EH (cell line): ENCODE measurements at places on chromosomes 3 and 15.

GRCh38 chr15:48924528-48925393, 39.0 kb downstream of the SHC4 start:
- peak; percentile 12 for DNase-seq

DNA sequence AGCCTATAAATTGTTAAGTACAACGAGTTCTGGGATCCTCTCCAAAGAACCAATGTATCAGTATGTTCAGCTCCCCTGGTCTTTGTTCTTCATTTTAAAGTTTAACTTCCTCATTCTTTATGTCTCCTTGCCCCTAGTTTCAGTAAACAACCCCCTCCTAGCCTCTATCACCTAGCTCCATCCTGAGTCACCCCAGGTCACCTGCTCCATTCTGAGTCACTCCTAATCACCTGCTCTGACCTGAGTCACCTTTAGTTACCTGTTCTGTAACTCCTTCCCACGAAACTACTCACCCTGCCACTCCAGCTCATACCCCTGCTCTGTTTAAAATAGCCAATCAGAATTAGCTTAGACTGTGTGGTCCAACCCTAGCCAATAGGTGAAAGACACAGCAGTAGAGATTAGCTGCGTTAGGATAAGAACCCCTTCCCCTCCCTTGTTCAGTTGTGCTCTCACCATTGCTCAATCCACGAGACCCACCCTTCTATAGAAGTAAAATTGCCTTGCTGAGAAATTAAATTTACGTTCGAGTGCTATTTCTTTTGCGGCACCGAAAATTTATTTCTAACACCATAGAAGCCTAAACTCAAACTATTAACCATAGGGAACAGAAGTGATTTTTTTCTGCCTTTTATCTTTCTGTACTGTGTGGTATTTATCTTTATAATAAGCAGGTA, 245.0 kb upstream of the ADAMTS9 start:
- DNase-seq: no peak

GRCh38 chr3:169781209-169781855, 8.1 kb downstream of the MYNN start:
- DNase-seq: no peak

DNA sequence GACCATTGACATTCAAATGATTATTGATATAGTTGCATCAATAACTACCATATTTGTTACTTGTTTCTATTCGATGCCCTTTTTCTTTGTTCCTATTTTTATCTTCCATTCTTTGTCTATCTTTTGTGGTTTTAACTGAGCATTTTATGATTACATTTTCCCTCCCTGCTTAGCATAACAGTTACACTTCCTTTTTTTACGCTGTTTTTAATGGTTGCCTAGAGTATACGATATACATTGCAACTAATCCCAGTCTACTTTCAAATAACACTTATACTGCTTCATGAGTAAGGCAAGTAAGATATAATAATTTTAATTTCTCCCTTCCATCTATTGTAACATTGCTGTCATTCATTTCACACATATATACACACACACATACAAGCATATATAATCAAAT, 26.3 kb downstream of the COL6A6 start:
- DNase-seq: no peak

DNA sequence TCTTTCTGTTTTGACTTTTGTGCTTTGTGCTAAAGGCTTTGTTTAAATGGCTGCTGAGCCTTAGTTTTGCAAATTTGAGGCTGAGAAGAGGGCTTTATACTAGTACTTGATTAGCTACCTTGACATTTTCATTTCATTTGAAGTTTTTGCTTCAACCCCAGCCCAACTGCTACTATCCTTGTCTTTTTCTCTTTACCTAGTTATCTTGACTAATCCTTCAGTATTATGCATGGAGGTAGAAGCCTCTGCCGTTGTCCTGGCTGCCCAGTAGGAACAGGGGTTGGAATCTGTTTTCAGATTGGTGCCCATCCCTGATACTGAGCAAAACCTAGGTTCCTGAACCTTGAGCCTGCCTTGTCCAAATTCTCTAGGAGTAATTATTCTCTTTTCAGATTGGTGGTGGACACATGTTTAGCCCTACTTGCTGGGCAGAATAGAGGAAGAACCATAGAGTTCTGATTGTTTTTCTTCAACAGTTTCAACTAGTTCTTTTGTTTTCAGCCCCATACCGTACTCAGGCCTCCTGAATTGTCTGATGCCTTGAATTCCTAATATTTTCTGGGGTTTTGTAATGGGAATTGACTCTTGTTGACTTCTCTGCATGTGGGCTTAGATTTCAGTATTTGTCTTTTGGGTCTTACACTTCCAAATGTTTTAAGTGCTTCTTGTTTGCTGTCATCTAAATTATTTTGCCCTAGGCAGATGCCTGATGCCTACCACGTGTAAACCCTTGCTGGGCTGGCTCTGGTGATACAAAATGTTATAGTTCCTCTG, 143.2 kb downstream of the DOCK3 start:
- no peak for DNase-seq

DNA sequence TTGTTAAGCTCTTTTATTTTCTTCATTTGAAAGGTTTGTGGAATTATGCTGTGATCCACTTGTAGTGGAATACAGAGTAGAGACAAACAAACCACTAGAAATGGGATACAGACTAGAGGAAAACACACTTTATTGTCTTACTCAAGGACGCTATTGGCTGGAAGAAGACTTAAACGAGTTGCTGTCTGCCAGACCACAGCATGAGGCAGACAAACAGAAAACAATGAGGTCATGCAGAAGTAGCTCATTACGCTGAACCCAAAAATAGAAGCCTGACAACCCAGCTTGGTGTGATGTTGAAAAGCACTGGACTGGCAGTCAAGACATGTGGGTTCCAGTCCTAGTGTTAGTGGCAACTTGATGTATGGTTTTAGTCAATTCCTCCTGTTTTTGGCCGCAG, 62.4 kb upstream of the P3H2 start:
- peak; percentile 97 for DNase-seq

DNA sequence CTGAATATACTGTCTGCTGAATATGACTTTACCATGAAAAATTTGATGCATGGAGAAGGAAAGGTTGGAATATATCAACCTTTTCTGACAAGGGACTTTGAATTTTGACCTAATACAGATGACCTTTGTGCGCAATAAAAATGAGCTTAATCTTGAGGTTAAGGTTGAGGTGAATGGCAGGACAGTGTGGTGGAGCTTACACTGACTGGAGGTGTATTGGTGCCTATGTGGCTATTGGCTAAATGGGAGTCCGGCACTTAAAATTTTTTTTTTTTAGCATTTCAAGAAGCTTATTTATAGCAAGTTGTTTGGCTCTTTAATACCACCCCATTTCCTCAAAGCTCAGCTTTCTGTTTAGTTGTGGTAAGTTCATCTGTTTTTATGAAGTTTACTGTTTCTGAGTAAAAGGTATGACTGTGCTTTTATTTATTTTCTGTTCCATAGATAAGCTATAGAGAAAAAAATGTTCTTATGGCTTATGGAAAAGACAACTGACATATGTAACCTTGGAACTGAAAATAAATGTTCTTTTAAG, 15.2 kb downstream of the CDIN1 start:
- no peak for DNase-seq

- DNase-seq: no peak
These were observed 35.5 kb downstream of the USF3 start for GRCh38 chr3:113660896-113661295.

DNA sequence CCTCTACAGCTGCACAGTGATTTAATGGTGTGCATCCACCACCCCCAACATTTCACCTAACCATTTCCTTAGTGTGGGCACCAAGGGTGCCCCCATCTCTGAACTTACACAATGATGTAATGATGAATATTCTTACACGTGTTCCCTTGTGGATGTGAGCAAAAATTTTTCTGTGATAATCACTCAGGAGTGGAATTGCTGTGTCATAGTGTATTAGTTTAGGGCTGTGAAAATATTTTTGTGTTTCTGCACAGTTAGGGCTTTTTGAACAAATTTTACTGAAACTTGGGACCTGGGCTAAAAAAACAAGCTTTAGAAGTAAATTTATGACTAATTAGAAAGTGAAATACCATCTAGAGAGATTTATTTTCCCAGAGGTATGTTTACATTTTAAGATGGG, 134.5 kb upstream of the CCNL1 start:
- peak; percentile 37 for DNase-seq

- no peak for DNase-seq
These were observed 438 bp downstream of the THBS1 start for GRCh38 chr15:39581242-39581792.

- no peak for DNase-seq
These were observed 32.6 kb downstream of the COL6A5 start for GRCh38 chr3:130377960-130378676.

GRCh38 chr3:136343873-136344555, 93.9 kb downstream of the PCCB start:
- DNase-seq: peak; percentile 99

GRCh38 chr3:61371123-61371522, 119.9 kb upstream of the FHIT start:
- no peak for DNase-seq

- no peak for DNase-seq
These were observed 9.1 kb downstream of the PLA2G4D start for GRCh38 chr15:42085236-42085605.

GRCh38 chr3:177802151-177802900, 605.0 kb upstream of the TBL1XR1 start:
- DNase-seq: peak; percentile 72

DNA sequence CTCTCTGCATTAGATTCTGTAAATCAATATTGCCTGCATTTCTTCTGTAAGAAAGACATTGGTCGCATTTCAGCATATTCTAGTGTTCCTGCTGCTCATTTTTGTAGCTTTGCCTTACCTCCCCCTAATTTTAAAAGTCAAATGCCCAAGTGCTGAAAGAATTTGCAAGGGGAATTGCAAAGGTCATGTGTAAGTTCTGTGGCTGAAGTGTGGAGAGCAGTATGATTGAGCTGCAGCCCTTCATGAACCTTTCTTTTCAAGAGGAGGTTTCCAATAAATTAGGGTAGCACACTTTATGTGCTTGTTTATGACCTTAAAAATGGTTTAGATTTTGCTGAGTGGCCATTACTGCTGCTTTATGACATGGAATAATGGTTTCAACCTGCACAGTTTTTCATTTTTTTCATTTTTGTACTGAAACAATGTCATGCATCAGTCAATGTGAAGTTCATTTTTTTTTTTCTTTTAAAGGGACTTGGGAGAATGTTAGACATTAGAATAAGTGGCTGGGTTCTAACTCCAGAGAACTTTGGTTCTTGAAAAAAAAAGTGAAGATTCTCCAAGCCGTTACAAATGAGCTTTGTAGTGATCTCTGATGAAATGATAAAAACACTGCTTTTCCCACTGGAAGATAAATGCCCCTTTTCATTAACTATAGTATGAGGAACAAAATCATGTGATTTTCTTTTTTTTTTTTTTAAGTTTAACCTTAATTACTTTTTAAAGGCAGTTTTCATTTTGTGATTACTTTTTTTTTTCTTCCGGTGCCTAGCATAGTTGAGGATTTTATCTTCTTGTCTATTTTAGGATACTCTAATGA, 99.6 kb downstream of the MITF start:
- no peak for DNase-seq

- DNase-seq: no peak
These were observed 5.7 kb upstream of the FILIP1L start for GRCh38 chr3:100120012-100120411.

DNA sequence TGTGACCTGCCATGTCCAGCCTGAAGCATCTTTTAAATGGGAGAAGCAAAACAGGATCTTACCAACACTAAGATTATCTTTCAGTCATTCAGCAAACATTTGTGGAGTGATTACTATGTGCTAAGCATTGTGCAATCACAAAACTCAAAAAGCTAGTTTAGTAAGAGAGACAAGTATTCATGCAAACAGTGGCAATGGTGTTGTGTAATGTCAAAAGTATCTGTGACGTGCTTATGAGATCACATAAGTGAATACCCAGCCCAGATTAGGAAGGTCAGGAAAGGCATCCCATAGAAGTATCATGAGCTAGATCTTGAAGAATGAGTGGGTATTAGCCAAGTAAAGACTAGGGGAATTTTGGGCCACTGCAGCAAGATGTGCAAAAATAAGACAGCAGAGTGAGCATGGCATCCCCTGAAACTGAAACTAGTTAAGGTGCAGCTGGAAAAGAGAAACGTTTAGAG, 32.1 kb downstream of the SEC62 start:
- DNase-seq: peak; percentile 89

DNA sequence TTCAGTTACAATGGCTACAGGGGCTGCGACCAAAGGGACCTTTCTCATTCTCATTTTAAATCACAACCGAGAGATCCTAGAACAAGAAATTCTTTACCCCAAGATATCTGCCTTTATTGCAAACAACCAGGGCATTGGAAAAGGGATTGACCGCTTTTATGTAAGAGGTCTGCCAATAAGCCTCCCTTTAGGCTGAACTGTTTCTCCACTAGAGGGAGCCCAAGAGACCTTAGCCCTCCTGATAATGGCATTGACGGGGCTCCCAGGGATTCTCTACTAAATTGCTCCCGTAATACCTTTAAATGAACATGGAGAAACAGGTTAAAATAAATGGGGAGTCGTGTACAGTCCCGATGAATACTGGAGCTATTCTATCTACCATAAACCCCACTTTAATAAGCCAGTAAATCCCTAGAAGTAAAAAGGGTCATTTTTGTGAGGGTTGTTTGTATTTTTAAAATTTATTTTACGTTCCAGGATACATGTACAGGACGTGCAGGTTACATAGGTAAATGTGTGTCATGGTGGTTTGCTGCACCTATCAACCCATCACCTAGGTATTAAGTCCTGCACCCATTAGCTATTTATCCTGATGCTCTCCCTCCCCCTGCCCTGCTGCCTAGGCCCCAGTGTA, 7.5 kb upstream of the IGSF10 start:
- DNase-seq: peak; percentile 66

GRCh38 chr3:6862880-6863195, 1.9 kb downstream of the GRM7 start:
- DNase-seq: no peak

DNA sequence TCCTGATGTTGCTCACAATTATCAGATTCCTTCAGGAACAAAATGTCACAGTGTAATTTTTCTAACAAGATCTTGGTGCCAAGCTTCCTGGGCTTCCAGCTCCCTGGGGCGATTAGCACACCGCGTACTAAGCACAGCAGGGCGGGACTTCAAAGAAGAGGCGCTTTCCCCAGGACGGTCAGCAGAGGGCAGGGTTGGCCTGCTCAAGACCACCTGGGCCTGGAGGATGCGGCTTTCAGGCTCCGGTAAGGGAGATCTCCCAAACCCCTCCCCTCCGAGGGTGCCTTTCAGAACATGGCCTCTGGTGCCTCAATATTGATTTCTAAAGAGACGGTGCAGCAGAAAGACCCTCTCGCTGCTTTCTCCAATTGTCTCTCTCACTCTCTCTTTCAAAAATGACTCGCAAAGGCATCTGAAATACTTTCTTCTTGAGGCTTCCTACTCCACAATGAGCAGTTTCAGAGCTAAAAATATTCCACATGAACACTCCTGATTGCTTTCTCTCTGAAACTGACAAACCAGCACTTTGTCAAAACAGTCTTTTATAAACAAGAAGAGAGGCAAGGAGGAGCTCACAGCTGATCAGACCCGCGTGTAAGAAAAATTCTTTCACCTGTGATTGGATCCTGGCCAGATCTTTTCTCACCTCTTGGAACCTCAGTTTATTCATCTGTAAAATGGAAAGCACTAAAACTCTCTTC, 154.0 kb downstream of the ADAMTS9 start:
- peak; percentile 73 for DNase-seq

GRCh38 chr3:180375831-180376230, 226.1 kb upstream of the TTC14 start:
- DNase-seq: no peak

- no peak for DNase-seq
These were observed 40.7 kb downstream of the SERPINI1 start for GRCh38 chr3:167776066-167776685.

- DNase-seq: no peak
These were observed 22.2 kb upstream of the SOX2 start for GRCh38 chr3:181689546-181689945.
